Panc1 (cell line): ENCODE measurements at places on chromosomes 6 and 20.

GRCh38 chr6:169169375-169169774, 84.3 kb downstream of the THBS2 start:
- DNase-seq: no peak

DNA sequence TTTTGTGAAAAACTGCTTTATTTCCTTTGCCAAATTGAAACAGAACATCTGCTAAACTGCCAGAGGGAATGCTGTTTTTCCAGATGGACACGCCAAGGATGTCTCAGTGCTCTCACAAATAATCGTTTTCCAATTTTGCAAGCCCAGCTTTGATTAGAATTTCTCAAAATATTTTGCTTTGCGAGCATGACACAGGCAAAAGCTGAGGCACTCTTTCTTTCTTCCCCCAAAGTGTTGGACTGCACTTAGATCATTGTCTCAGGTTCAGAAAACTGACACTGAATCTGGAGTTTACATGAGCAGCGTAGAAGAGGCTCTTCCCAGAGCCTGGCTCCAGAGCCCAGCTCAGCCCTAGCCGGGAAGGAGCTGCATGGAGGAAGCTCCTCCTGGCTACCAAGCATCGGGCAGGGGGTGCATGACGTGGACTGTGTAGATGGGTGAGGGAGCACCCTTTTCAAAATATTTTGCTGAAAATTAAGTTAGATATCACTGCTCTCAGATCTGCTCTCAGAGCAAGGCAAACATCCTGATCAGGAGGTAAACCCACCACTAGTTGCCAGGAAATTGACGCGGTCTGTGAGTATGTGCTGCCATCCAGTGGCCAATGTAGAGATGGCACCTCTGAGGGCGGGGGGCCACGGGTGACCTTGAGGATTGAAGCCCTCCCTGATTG, 107.5 kb downstream of the SLC22A3 start:
- peak; percentile 28 for DNase-seq

DNA sequence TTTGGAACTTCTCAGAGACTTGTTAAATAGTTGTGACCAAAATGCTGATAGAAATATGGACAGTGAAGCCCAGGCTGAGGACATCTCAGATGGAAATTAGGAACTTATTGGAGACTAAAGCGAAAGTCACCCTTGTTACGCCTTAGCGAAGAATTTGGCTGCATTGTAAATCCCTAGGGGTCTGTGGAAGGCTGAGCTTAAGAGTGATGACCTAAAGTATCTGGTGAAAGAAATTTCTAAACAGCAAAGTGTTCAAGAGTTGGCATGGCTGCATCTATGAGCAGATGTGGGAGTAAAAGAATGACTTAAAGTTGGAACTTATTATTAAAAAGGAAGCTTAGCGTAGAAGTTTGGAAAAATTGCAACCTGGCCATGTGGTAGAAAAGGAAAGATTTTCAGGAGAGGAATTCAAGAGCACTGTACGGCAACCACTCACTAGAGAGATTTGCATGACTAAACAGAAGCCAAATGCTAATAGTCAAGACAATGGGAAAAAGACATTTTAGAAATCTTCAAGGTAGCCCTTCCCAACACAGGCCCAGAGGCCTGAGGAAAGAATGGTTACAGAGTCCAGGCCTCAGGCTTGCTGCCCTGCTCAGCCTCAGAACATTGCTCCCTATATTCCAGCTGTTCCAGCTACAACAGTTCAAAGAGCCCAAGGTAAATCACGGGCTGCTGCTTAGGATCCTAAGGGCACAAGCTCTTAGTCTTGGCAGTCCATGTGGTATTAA, 61.6 kb upstream of the TNFRSF21 start:
- DNase-seq: no peak

DNA sequence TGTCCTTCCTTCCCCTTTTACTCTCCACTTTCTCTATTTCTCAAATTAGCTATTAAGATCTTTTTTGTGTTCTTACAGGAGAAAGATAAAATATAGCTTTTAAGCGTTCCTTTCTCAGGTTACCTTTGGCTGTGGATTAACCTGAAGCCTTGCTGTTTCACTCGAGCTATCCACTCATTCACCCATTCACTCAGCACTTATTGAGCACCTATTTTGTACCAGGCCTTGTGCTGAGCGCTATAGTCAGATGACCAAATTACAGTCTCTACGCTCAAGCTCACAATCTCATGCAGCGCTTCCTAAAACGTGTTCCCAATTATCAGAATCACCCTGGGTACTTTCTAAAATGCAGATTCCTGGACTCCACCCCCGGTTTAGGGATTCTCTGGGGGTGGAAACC, 1.8 kb upstream of the CEP250 start:
- no peak for DNase-seq

GRCh38 chr6:128000363-128000762, 99.5 kb upstream of the THEMIS start:
- no peak for DNase-seq

- peak; percentile 63 for DNase-seq
Observed at GRCh38 chr20:48904566-48905296, 16.8 kb upstream of the ARFGEF2 start.

DNA sequence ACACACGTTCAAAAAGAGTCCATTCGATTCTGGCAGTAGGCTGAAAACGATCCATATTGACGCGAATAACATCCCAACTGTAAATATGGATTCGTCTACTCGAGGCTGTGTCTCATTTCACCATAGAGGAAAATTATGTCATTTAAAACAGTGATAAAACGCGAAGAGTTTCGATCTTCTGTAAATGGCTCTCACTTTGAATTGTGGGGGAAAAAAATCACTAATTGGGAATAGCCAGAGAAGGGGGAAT, 845 bp upstream of the MARCKS start:
- DNase-seq: no peak

DNA sequence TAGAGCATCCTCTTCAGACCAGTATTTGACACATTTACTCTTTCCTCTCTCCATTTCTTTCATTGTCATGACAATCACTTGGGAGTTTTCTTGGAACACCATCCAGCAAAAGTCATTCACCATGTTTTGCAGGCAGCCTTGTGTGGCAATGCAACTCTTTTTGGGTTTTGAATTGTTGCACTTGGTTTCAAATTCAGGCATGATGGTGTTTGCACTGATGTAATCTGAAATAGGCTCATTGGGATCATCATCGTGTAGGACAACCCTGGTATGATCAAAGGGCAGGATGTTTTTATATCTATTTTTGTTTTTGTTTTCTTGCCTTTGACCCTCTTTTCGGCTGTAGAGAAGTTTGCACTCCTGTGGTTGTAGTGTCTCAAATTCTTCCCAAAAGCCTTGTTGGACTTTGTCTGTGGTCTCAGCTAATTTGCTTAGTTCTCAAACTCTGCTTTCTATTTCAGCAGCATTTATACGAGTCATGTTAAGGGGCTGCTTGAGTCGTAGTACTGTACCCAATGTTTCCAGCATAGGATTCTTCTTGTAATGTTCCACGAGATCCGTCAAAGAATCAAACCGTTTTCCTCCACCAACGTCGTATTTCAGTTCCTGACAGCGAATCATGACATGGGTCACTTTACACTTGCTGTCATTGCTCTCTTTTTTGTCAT, 160.8 kb upstream of the TNFAIP3 start:
- no peak for DNase-seq

GRCh38 chr6:142884214-142885035, 60.6 kb downstream of the HIVEP2 start:
- no peak for DNase-seq
